ENCODE measurements at places on chromosomes 2 and 18.

- no peak for DNase-seq
Observed at GRCh38 chr2:95685513-95685912, 93.7 kb downstream of the TRIM43 start.

DNA sequence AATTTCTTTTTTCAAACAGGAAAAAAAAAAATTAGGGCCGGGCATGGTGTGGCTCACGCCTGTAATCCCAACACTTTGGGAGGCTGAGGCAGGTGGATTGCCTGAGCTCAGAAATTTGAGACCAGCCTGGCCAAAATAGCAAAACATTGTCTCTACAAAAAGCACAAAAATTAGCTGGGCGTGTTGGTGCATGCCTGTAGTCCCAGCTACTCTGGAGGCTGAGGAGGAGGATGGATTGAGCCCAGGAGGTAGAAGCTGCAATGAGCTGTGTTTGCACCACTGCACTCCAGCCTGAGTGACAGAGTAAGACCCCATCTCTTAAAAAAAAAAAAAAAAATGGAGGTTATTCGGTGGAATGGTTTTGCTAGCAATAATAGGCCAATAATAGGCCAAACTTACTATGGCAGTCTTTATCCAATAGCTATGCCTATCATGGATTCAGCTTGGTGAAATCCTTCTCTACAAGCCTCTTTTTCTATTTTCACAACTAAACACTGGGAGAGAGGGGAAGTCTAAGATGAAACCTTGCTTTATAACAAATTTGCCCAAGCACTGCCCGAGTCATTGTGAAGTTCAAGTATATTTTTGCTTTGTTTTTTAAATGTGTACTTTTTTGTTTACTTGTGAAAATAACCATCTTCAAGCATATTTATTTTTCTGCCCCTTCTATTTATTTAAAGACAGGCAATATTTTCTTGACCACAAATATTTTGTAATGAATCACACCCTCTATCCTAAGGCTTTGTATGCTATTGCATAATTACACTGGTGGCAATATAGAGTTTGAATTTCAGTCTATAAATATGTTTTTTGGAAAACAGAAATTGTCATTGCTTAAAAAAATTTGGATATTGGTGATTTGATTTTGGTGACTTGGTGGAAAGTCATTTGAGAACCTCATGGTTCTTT is 20.0 kb upstream of the KYNU start:
- DNase-seq, result no peak

DNA sequence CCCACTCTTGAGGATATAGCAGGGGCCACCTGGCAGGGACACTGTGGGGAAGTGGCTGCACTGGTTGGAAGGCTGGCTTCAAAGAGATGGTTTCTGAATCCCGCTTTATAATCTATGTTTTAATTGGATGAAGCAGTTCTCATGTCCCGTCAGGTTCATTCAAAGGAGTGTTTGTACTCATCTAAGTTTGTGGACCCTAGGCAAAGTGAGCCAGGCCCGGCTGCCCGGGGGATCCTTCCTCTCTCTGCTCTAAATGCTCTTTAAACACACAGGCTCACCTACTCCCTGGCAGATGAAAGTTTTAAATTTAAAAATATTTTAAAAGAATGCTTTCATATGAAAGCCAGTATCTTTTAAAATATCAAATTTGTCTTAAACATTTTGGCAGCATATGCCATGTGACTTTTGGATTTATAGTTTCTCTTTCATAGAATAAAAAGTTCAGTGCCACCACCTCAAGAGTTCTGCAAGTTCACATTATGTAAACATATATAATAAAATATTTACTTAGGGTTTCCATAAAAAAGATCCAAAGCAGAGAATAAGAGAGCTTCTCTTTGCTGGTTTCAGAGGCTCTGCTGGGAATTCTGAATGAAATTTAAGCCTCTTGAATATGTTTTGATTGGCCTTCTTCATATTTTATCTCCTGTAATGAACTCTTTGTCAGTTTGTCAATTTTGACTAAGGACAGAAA is 143.5 kb upstream of the ALPP start:
- no peak for DNase-seq

GRCh38 chr18:24683925-24684324 is 223.5 kb downstream of the HRH4 start:
- DNase-seq, result no peak

DNA sequence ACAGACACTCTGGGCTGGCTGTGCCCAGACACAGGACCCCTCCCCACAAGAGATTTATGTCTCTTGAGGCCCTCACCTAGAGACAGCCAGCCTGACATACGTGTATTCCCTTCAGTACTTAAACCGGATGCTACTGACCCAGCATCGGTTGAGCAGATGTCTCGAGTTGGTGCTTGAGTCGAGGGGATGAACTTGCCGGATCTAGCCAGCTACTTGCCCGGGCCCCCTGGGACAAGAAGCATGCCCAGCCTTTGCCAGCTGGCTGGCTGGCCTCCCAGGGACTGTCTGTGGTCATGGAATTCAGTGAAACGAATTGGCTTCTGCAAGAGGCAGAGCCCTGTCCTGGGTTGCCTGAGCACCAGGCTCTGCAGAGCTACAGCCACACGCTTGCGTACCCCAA is 36.0 kb downstream of the DNMT3A start:
- no peak for DNase-seq

- DNase-seq, result no peak
Observed at GRCh38 chr18:69518989-69519388, 118.3 kb downstream of the DOK6 start.

GRCh38 chr2:165793779-165794535 is at the start of gene GALNT3:
TSS of gene GALNT3 (minus strand) at chr2:165794247. CDS start at chr2:165770700, 23,547 bp downstream.
- DNase-seq, result no peak

GRCh38 chr2:212941361-212941760 is 210.1 kb downstream of the IKZF2 start:
- DNase-seq, result no peak

DNA sequence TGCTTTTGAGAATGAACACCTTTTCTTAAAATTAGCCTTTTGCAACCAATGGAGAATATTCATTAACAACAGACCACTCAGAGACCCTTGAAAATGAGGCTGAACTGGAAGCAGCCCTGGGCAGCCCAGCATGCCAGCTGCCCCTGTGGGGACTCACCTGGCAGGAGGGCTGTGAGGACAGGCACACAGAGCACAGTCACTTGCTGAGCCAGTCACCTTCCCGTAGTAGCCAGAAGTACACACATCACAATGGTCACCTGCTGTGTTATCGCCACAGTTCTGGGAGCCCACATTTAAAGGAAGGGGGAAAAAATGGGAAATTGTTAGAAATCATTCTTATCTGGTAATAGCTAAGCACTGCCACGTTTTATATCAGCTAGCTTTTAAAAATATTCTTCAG is 115.5 kb downstream of the LAMA1 start:
- DNase-seq, result no peak

DNA sequence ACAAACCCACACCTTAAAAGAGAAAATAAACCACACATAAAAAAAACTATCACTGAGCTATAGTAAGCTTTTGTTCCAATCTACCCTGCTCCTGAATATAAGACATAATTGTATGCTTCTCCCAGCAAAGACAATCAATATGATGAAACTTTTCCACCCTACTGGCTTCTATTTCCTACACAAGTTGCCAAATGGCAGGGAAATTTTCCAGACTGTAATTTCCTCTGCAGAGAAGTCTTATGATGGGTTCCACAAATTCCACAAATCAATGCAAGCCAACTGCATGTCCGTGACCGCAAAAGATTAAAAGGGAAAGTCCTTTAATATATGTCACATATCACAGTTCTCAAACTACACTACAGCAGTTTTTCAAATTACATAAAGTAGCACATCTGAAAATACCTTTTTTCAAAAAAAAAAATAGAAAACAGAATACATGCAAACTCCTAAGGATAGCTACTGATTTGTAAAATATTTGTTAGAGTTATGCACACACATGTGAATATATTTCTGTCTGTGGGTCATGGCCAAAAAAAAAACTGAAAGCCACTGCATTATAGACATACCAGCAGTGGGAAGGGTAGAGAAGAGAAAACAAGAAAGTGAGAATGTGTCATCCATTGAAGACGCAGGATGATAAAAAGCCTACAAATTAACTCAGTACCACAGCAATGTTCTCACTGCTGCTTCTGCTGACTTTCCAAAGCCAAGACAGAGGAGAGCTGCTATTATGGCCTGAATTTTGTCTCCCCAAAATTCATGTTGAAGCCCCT is 61.4 kb downstream of the RPL31 start:
- DNase-seq, result no peak

- DNase-seq, result no peak
Observed at GRCh38 chr2:232088771-232089170, 127.3 kb downstream of the DIS3L2 start.

DNA sequence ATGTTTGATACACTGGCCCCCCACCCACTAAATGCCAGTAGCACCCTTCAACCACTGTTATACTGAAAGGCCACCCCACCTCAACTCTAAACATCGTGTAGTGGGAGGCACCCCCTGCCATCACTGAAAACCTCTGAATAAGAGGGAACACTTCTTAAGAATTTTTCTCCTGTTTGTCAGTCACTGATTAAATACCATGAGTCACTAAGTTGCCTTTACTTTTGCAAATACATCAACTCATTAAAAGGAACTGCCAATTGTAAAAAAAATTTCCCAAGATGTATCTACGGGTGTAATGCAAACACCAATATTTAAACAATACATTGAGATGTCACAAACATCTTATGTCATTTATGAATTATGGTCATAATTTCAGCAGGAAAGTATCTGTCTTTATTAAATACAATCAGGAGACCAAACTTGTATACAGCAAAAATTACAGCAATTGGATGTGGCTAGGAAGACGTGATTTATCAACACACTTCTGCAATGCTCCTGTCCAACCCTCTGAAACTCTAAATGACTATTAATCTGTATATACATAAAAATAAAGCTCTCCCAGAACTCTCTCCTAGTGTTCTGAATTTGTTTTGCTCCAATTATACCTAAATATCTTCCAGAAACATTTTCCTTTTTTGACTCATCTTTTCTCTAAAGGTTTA is 144.1 kb upstream of the STK17B start:
- no peak for DNase-seq

- DNase-seq, result no peak
Observed at GRCh38 chr2:42796427-42797248, 4.3 kb upstream of the HAAO start.

GRCh38 chr2:232772531-232772930 is 3.8 kb downstream of the KCNJ13 start:
- no peak for DNase-seq

All from activated naive CD4-positive, alpha-beta T cell (primary cell).